Endothelial cell (in vitro differentiated cells): ENCODE measurements at places on chromosomes 5 and 9.

GRCh38 chr9:106883030-106883429, 20.1 kb downstream of the ZNF462 start:
- DNase-seq, result no peak

- no peak for DNase-seq
These were observed 783.4 kb upstream of the GRAMD2B start for GRCh38 chr5:125639858-125640257.

DNA sequence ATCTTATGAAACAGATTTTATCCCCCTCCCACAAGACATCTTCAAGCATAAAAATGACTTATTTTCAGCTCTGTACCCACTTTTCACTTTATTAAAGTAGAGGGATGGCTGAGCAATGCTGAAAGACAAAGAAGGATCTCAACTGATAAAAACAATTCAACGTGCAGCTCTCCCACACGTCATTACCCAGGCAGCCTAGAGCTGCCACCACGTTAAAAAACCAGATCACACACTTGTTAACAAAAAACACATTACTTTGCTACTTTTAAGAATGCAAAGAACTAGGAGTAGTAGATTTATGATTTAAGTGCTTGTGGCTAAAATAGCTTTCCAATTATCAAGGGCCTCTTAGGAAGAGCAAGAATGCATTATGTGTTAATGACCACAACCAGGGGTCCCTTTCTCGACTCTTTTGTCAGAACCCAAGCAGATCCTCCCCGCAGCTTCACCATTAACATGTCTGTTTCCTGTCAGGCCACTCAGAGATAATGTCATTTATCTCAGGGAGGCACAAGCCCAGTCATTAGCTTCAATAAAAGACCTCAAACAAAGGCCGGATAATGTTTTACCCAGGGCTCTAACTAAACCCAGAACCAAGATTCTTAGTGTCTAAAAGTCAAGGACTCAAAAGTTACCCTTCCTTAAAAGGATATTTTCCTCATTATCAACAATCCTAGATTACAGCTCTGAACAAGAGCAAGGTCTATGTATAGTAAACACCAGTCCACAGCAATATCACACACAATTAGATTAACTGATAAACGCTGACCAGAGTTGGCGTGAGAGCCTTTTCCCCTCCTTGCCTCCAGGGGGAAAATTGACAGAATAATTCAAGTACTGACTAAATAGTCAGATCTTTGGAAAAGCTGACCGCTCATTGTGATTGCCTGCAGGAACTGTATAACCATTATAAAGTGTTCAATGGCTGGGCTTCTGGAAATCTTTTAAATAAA, 7.5 kb downstream of the ZNF608 start:
- peak; percentile 38 for DNase-seq

- no peak for DNase-seq
These were observed 37.5 kb downstream of the CTNNA1 start for GRCh38 chr5:138790684-138791083.

DNA sequence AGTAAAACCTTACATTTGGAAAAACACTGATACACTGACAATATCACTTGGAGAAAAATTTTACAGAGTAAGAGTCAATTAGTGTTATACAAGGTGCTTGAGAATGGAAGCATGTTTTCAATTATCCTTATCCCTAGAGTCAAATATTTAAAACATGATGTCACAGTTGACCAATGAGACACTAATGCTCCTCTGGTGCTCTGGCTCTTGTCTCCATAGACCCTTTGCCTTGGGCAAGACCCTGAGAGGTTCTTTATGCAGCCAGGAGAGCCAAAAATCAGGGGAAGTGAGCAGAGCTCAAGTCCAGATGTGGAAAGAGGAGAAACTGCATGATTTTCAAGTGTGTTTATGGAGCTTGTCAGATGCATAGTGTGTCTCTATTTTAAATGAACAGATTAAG, 153.9 kb downstream of the MARCHF11 start:
- DNase-seq, result no peak

DNA sequence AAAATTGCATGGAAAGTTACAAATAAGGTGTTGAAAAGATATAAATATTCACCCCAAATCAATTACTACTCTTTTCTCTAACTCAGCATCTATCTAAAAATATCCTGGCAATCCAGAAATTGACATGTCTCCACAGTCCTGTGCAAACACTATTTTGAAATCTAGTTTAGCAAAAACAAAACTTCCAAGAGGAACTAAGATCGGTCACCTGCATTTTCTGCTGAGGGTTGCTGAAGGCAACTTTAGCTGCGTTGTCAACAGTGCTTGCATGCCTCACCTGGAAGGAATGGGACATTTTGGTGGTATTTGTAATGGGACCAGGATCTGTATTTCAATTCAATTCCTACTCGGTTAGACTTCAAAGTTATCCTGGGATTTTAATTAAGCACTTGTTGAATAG, 398.3 kb downstream of the NTRK2 start:
- no peak for DNase-seq

GRCh38 chr9:22241024-22241423, 205.6 kb upstream of the DMRTA1 start:
- DNase-seq, result no peak

DNA sequence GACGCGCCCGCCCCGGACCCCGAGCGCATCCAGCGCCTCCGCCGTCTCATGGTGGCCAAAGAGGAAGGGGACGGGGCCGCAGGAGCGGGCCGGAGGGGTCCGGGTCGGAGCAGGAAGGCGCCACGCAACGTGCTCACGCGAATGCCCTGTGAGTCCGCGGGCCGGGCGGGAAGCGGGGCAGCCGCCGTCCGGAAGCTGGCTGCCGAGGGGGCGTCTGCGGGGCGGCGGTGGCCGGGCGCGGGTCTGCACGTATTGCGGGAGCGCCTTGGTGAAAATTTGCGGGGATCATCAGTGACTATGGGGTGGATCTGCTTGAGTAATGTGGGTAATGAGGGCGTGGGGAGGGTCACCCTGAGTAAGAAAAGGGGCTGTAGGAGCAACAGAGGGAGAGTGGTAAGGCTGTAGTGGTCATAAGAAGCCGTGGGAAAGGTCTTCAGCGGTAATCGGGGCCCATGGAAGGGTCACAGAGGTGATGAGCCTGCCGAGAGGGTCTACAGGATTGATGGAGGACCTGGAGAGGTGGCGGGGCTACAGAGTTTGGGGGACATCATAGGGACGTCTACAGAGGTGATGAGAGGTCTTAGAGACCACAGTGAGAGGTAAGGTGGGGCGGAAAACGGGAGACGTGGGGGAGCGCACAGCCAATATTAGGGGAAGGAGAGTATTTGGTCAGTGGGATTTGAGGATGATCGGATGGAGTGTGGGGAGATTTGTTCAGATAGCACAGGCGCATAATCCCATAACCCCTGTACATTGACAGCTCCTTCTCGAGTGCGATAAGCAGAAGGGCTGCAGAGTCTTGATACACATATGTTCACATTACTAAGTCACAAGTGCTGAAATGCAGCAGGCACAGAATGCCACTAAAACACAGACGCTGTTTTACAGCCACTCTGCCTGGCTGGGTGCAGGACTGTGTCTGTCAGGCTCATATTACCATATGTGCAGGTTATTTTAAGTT, 819 bp downstream of the LSM11 start:
- peak; percentile 42 for DNase-seq

DNA sequence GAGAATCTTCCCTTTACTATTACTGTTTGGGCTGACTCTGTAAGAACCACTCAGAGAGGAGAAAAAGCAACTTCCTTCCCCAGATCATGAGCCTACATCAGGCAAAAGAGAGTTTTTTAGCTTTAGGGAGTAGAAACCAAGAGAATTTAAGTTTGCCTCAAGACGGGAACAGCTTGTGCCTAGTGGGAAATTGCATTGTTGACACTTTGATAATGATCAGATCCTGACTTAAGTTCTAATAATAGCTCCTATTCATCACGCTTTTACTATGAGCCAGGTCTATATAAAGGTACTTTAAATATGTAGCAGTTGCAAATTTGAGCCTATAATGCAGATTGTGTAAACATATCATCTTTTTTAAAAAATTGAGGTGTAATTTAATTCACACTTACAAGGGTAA, 298.2 kb downstream of the MAN2A1 start:
- DNase-seq, result no peak

DNA sequence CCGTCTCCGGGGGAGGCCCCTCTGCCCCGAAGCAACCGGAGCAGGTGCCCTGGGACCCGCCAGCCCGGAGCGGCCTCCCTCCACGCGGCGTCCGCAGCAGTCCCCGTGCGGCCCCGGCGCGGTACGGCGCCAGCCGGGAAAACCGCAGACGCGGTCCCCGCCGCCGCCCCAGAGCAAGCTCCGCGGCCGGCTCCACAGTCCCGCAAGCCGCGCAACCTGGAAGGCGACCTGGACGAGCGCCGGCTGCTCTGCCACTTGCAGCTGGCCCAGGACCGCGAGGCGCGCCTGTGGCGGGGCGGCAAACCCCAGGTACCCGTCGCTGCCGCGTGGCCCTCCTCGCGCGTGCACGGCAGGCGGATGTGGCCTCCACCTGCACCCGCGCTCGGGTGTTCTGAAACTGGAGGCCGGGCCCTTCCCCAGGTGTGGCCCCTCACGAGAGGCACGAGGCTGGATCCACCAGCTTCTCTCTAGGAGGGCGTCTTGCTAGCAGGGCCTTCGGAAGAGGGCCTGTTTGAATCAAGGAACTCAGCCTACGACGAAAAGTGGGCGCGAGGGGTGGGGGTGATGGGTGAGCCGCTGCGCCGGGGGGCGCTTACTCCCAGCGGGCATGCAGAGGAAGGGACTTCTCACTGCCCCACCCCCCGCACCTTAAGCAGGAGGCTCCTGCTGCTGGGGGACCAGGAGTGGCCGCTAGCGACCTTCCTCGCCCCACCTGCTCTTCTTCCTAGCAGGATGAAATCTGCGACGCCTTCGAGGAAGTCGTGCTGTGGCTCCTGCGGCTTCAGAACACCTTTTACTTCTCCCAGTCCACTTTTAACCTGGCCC, 602 bp downstream of the CCNI2 start:
- DNase-seq, result peak; percentile 24

DNA sequence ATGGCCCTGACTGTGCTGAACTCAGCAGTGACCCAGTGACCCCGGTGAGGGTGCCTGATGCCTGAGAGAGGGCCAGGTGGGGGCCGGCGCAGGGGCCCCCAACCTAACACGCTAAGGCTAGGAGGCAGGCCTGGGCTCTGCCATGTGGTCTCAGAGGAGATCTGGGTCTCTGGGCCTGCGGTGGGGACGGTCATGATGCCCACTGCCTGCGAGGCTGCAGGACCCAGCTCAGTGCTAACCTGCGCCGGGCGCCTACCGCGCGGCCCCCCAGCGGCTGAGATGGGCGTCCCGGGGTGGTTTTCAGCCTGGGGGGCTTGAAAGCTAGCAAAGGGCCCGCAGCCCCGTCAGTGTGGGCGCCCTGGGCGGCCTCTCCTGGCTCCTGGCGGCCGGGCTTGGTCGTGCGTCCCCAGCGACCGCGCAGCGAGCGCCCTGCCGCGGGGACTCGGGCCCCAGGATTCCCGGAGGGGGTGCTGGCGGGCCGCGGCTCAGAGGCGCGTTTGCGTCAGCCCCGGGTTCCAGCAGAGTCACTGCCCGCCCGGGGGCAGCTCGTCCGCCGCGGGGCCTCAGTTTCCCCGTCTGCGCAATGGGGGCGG, 2.5 kb downstream of the EGFL7 start:
- no peak for DNase-seq

GRCh38 chr5:163407034-163407655, 30.2 kb upstream of the CCNG1 start:
- DNase-seq, result no peak

GRCh38 chr9:134689321-134690181, 47.9 kb downstream of the COL5A1 start:
- DNase-seq, result peak; percentile 86

GRCh38 chr5:4081059-4081458, 485.4 kb downstream of the IRX1 start:
- no peak for DNase-seq

DNA sequence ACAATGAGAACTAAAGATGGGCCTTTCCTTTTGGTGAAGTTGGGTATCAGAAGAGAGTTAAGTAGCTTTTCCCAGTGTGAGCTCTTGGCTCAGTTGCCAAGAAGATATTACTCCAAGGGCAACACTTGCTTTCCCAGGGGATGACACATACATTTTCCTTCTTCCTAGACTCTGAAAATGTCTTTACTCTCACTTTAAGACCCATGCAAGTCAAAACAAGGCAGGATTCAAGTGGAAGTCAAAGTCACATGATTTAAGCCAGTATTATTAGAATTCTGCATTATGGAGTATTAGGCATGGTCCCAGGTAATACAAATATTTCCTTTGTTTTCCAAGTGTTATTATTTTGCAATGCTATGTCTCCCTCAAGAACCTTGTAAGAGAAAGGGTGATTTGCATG, 175.1 kb downstream of the PPP2R2B start:
- DNase-seq, result no peak

DNA sequence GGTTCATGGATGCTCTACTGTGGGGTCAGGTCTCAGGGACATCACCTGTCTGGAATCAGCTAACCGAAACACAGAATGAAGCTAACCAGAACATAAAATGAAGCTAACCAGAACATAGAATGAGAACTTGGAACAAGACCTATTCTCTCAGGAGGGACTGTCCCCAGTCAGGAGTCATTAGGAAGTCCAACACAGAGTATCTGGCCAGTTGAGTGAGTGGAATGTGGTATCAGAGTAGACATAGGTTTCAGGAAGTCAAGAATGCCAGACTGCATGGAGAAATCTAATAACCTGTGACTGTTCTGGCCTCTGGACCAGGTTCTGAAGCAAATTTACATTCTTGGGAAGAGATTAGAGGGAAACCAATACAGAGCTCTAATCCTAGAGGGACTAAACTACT, 609.6 kb downstream of the PRELID2 start:
- DNase-seq, result no peak

DNA sequence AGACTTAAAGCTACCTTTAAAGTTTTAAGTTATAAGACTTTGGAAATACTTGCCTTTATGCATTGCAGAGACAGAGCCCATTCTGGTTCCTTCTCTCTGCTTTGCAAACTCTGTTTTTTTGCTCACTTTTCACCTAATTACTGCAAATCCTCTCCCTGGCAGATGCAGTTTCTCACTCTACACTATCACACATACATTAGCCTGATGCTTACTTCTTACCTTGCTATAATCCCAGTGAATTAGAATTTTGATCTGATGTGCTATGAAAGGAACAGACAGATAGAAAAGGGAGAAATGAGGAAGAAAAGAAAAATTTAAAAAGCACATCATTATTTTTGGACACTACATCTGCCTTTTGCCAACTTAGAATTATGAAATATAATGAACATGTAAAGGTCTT, 489.5 kb upstream of the EDIL3 start:
- no peak for DNase-seq

DNA sequence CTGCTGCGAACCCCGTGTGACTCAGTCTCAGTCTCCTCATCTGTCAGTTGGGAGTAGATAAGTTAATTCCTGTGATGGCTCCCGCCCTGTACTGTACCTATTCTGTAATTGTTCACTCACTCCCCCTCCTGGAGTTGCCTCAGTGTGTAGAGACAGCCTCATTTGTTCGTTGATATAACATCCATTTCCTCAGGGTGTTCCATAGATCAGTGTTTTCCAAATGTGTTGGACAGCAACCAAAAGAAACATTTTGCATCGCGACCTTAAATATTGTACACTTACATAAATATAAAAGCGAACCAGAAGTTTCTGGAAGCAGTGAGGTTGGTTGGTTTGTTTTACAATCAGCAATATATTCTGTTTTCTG, 698 bp downstream of the NFX1 start:
- DNase-seq, result no peak
